Natural killer cell treated with Interleukin-12 subunit alpha and Interleukin-12 subunit beta and Interleukin-15 and Interleukin-18, amount 100 ng/mL, for 72 hours (primary cell): ENCODE measurements at places on chromosomes 1 and 21. TPM values are rescaled to one million over a fixed set of nuclear protein-coding genes. Genes with fewer than 3 reads are reported as not detected.

The AGMAT gene
- total RNA-seq, result 8.6 TPM

The SAMSN1 gene
- total RNA-seq, result 383 TPM

The HORMAD1 gene
- total RNA-seq, result 0.43 TPM

The NR0B2 gene
- not detected for total RNA-seq

The OR2T12 gene
- not detected for total RNA-seq

The IGSF9 gene
- total RNA-seq, result not detected

The ANKRD34A gene
- total RNA-seq, result 9.1 TPM

The VWA1 gene
- total RNA-seq, result 7.7 TPM

The AGT gene
- not detected for total RNA-seq

The SELENBP1 gene
- not detected for total RNA-seq

The TRIM17 gene
- 2.2 TPM for total RNA-seq

The NBPF4 gene
- not detected for total RNA-seq

The TMEM81 gene
- total RNA-seq, result 3.0 TPM

The TLR5 gene
- total RNA-seq, result 0.11 TPM

The PTPRC gene
- 761 TPM for total RNA-seq
